Central memory CD8-positive, alpha-beta T cell (primary cell): ENCODE measurements at places on chromosomes 5 and 9.

- DNase-seq: peak; percentile 50
These were observed 184.2 kb downstream of the EFNA5 start for GRCh38 chr5:107486489-107486888.

DNA sequence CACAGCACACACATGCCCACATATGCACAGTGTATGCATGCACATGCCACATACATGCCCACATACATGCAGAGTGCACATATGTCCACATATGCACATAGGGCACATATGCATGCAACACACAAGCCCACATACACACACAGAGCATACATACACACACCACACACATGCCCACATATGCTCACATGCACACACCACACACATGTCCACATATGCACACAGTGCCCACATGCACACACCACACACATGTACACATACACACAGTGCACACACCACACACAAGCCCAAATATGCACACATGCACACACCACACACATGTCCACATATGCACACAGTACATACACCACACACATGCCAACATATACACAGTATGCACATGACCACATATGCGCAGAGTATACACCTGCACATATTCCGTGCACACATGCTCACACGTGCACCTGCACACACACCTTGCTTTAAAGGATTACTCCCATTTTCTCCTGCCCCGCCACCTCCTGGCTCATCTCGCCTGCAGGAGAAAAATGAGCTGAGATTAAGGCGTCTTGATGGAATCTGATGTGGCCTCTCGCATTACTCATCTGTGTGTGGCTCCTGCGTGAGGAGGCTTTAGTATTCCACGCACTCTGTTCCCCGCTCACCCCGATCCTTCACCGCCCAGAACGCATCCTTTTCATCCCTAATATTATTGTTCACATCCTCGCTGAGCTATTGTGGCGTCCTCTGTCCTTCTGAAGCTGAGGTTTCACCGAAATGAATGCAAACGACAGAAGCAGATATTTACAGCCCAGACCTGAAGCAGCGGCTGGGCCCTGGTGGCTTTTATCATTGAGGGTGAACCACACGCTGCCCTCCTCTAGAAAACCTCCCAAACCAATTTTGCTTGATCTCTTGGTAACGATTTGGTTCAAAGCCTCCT, 182.7 kb downstream of the OLFM1 start:
- no peak for DNase-seq

GRCh38 chr5:54080831-54081230, 229.5 kb downstream of the ARL15 start:
- DNase-seq: no peak

- DNase-seq: no peak
These were observed 460.8 kb downstream of the DMAC1 start for GRCh38 chr9:7338586-7339281.

DNA sequence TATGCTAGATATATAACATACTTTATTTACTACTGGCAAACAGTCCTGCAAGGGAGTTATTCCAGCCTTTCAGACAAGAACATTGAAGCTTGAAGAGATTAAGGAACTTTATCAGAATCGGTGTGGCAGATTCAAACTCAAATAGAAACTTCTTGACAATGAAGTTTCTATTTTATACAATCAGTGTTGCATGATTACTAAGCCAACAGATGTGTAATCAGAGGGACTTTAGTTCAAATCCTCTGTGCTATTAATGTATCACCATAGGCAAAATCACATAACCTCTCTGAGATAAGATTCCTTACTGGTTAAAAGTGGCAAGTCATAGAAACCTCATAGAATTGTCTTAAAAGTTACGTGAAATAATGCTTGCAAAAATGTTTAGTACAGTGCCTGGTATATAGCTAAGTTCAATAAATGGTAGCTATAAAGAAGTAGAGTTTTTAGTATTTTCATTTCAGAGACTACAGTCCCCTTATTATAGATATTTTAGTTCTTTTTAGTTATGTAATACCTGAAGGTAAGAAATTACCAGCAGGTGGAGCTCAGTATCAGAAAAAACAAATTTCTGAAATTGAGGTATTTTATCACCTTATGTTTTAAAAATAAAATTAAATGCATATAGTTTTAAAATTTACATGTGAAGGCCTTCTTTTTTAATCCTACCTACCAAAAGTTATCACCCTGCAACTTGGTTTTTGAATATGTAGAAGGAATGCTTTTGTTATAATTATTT, 172.1 kb downstream of the FER start:
- DNase-seq: no peak

DNA sequence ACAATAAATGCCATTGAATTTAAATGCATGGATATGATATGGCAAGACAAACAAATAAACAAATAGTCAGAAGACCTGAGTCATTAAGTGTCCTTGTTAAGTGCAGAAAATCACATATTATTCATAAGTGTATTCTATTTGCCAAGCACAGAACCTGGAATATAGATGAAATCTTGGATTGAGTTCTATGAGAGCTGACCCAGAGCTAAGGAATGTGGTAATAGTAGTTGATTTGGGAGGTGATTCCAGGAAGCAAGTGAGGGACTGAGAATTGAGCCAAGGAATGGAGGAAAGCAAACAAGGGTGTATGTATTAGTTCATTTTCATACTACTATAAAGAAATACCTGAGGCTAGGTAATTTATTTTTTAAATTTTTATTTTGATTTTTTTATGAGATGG, 208.9 kb downstream of the TRIM32 start:
- DNase-seq: no peak

GRCh38 chr5:133108481-133108921, 56.7 kb downstream of the HSPA4 start:
- no peak for DNase-seq

- DNase-seq: no peak
These were observed 14.9 kb downstream of the MYO10 start for GRCh38 chr5:16921211-16921610.

- no peak for DNase-seq
These were observed 141.9 kb upstream of the EFNA5 start for GRCh38 chr5:107812570-107813141.

DNA sequence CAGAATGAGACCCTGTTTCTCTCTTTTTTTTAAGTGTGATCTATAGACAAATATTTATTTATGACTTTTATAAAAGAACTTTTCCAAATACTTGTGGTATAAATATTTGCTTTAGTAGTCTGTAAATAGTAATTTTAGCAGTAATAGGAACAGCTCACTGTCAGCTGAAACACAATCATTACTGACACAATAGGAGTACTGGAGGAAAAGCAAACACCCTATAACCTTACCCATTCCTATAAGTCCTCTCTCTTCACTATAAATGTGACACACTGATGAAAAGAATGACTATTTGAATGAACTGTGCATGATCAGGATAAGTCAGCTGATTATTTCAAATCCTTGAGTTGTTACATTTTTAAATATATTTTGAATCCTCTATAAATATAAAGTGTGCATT, 72.4 kb downstream of the CDH12 start:
- DNase-seq: no peak

DNA sequence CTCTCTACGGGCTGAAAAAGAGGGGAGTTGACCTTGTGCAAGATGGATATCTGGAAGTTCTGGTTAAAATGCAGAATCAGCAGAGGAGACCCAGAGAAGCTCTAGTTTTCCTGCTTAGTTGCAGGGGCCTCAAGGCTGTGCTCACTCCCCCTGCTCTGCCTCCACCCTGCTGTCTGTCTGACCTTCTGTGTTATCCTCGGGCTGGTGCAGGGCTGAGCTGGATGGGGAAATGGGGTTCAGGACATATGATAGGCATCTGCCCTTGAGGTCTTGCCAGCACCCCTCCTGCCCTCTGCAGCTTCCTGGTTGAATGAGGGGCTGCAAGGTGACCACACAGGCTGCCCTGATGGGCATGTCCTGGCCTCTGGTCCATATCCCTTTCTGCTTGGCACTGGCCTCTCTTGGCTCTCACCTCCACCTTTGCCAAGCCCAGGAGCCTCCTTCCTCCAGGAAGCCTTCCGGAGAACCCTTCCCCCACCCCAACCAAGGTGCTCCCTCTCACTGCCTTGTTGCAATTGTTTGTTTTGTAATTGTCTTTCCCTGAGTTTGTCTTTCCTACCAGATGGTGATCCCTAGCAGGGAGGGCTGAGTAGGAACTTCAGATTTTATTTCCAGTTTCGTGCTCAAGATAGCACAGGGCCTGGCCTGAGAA, 1.3 kb downstream of the TMEM268 start:
- no peak for DNase-seq

DNA sequence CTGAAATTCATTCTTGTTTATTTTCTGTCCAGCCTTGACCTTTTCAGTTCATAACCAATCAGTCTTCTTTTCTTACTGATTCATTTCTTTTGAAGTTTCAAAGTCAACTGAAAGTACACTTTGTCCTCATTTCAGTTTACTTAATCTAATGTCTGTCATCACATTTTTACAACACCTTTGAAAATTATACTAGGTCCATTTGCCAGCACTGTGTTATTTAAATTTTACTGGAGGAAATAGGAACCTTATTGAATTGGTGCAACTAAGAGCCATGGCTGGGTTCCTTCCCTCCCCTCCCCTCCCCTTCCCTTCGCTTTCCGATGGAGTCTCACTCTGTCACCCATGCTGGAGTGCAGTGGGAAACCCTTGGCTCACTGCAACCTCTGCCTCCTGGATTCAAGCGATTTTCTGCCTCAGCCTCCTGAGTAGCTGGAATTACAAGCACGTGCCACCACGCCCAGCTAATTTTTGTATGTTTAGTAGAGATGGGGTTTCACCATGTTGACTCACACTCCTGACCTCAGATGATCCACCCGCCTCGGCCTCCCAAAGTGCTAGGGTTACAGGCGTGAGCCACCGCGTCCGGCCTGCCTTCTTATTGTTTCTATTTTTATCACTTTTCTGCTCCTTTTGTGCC, 6.3 kb downstream of the RMI1 start:
- DNase-seq: no peak

DNA sequence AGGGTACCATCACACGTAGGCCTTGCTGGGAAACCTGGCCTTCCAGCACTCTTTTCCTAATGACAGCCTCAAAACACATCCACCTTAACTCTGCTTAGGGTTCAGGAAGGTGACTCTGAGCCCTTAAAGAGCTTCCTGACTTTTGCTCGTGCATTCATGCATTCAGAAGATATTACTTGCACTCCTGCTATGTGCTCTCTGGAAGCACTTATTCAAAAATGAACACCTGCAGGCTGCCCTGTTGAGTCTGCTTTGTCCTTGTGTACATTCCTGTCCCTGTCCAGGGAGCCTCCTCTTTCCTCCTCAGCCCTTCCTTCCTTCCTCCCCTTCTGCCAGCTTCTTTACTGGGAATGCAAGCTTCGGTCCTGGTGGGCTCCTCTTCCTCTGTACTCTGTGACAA, 61.5 kb downstream of the SPRY4 start:
- no peak for DNase-seq

DNA sequence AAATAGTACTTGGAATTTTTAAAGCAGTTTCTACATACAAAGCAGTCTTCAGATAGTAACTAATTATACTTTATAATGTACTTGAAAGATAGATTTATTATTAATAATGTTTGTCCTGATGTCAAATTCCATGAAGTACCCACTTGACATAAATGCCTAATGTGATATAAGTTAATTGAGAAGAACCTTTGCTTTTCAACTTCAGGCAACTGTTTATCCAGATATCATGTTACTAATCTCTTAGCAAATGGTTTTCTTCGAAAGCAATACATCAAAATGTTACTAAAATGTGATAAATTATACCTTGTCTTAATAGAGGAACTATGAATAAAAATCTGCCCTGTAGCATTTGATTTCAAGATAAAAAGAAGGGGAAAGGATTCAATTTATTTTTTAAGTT, 146.8 kb upstream of the FBXL17 start:
- no peak for DNase-seq

- DNase-seq: no peak
These were observed 515.8 kb upstream of the ARRDC3 start for GRCh38 chr5:91898898-91899297.

DNA sequence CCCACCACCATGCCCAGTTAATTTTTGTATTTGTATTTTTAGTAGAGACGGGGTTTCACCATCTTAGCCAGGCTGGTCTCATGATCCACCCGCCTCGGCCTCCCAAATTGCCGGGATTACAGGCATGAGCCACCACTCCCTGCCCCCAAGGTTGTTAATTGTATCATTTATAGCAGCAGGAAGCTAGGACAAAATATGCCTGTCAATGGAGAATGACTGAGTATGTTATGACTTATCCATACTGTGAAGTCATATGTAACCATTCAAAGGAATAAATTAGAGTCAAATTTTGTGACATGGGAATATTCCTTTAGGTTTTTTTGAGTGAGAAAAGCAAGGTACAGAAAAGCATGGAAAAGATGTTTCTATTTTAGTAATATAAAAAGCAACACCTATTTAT, 3.9 kb upstream of the DAB2 start:
- no peak for DNase-seq

GRCh38 chr5:168359820-168360460, 68.5 kb downstream of the WWC1 start:
- no peak for DNase-seq

DNA sequence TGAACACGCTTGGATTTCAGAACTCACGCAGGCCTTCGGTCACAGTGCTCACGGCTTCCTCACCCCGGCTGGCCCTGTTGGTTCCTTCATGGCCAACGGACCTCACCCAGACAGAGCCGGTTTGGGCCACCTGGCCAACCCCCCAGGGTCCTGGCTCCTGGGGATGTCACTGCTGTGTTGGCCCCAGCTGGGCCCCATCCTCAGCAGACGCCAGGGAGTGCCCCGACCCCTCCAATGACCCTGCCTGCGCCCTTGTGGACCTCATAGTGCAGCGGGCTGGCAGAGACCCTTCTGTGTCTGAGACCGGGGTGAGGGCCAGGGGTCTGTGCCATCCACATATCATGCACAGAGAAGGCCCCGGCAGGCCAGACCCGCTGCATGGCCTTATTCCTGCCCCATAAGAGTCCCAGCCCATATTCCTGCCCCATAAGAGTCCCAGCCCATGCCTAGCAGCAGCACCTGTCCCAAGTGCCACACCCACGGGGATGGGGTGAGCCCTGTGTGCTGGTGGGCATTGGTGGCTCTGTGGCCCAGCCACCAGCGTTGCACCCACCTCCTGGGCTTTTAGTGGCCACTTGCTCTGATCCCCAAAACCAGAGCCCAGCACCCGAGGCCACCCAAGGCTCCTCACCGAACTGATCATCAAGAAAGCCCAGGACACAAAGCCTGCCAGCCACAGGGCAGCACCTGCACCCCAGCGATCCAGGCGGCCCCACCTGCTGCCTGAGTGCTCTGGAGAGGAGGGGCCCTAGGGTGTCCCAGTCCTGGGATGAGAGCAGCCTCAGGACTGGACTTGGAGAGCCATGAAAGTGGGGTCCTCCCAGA, 1.3 kb upstream of the LPCAT1 start:
- DNase-seq: peak; percentile 8

GRCh38 chr5:16656561-16657191, 39.9 kb upstream of the RETREG1 start:
- DNase-seq: no peak
